ENCODE measurements at places on chromosomes 1 and 21.

GRCh38 chr1:118995312-118996016, 7.3 kb upstream of the TBX15 start:
- DNase-seq, result no peak

- DNase-seq, result peak; percentile 51
Measured at GRCh38 chr1:162276493-162276892, 100.2 kb downstream of the SPATA46 start.

- no peak for DNase-seq
Measured at GRCh38 chr1:96308314-96308713, 413.3 kb upstream of the PTBP2 start.

DNA sequence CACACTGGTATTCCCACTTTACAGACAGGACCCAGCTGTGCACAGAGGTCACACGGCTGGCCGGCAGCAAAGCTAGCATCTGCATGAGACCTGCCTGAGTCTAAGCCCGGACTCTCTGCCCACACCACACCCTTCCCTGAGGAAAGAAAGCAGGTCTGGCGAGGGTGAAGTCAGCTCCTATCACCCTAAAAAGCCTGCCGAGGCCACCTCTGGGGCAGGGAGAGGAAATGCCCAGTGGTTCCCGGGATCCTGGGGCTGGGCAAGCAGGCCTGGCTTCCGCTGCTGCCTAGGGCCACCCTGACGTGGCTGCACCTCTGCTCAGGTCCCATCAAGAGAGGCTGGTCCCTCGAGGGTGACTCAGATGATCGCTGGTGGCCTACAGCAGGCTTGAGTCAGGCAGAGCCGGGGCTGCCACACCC, 42.2 kb downstream of the RAP1GAP start:
- no peak for DNase-seq

DNA sequence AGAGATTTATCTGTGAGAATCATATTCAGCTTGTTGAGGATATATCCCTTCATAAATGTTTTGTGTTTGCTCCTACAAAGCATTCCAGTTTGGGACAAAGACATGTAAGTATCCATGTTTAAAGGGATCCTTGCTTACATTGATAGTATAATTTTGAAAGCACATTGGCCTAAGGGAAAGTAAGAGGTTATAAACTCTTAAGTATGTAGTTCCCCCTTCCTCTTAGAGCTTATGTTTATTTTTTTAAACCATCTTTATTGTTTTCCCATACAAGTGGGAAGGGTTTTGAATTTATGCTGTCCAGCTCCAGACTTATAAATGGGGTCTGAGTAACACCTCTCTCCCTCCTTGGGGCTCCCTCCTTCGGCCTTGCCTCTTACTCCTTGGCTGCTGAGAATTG, 481.5 kb downstream of the LMO4 start:
- no peak for DNase-seq

DNA sequence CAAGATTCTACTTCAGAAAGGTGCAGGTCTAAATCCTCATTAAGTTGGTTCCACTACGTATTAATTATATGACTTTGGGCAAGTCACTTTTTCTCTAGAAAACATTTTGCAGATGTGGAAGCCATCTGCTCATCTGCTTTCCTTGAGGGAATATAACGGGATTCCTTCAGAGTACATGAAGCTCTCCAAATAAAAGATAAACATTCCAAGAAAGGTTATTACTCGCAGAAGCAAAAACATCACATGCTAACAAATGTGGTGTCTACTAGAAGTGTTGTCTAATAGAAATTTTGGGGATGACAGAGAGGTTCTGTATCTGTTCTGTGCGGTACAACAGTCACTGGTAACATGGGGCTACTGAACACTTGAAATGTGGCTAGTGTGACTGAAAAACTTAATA, 60.2 kb downstream of the NIBAN1 start:
- no peak for DNase-seq

- DNase-seq, result no peak
Measured at GRCh38 chr1:183096351-183096750, 73.1 kb downstream of the LAMC1 start.

GRCh38 chr1:200448034-200448762, 38.4 kb upstream of the ZNF281 start:
- DNase-seq, result no peak

GRCh38 chr1:87842156-87842555, 513.5 kb downstream of the LMO4 start:
- DNase-seq, result no peak

- no peak for DNase-seq
Measured at GRCh38 chr1:178528953-178529335, 16.0 kb downstream of the TEX35 start.

All from GM23338 (cell line).